ENCODE measurements at places on chromosomes 13 and 19.
A peak's percentile ranks its signal among the peaks of the same experiment; 100 is the strongest.

DNA sequence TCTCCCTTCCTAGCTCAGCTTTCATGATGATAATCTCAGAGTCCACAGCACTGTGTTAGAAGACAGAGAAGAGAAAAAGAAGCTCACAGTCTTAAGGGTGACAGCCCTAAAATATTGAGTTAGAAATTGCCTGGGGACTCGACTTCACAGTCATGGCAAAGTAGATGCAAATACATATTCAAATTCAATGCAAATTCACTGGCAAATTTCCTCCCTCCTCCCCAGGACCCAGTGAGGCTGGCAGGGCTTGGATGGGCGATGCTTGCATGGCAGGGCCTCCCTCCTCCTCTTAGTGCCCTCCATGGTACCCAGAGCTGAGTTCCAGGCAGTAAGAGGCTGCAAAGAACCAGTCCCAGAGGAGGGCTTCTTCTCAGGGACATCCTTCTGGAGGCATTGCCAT, 115.6 kb upstream of the UQCRFS1 start:
- H3K27me3 ChIP-seq = no peaks in the 10 kb centered on the region
- H3K4me3 ChIP-seq = no peak overlapping the region
- no peaks in the 10 kb centered on the region for H3K4me1 ChIP-seq
- no peak for DNase-seq
- H3K36me3 ChIP-seq = no peaks in the 10 kb centered on the region

- no peak overlapping the region for H3K27ac ChIP-seq
- DNase-seq = no peak
- H3K4me3 ChIP-seq = no peak overlapping the region
- H3K4me1 ChIP-seq = no peaks in the 10 kb centered on the region
These were observed 1528.0 kb downstream of the SLITRK5 start for GRCh38 chr13:89199138-89199537.

DNA sequence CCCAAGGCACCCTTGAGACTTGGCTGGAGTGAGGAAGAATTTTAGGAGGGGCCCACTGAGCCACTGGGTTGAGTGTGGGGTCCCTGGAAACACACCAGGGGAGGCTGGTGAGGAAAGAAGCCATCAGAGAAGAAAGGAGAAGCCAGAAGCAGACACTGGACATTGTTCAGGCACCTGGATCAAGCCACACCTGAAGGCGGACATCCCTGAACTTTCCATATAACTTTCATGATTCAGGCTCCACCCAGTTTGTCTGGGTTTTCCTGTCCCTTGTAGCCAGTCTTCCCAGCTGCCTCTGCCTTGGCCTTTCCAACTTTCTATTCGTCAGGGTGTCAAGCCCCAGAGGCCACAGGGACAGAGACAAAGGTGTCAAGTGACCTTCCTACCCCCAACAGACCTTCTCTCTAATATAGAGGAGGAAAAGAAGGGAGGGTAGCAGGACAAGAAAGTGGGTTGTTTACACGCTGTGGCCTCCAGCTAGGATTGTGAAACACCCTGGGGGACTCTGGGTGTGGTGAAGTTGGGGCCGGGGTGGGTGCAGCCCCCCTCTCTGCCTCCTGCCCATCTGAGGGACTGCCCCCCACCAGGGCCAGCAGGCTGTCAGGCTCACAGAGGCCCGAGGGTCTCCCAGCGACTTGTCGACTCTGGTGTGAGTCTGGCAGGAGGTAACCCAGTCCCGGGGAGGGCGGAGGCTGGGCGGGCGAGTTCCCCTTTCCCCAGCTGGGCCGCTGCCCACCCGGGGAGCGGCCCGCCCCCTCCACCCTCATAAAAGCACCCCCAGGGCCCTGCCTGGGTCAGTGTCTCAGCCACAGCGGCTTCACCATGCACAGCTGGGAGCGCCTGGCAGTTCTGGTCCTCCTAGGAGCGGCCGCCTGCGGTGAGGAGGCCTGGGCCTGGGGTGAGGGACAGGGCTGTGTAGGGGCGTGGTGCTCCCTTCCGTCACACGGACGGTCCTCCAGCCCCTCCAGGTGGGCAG, at the start of gene CFD:
Gene CFD, plus strand, starts transcription at position 797 of the 976 bp plus-strand sequence. Its CDS starts 26 bp downstream, at position 823.
- H3K4me3 ChIP-seq = peak within 1 kb of the TSS; percentile 40
- DNase-seq = no peak
- no peaks in the 10 kb centered on the region for H3K36me3 ChIP-seq
- H3K27me3 ChIP-seq = peaks cover 8% of the 10 kb centered on the region
- H3K27ac ChIP-seq = no peak within 1 kb of the TSS

DNA sequence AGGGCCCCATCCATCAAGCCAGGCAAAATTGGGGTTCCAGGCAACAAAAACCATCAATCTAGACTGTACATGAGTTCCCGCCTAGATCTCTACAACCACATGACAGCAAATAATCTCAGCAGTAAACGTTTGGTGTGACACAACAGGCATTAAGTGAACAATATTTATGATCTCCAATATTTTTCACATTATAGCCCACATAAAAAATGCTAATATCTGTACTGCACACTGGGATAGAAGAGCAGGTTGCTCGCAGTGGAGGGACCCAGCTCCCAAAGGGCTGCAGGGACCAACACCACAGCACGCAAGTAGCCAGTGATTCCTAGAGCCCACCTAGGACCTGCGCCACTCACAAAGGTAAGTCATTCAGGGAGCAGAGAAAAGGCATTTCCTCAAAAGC, 25.9 kb downstream of the LATS2 start:
- no peak overlapping the region for H3K27ac ChIP-seq
- H3K4me1 ChIP-seq = peaks cover 4% of the 10 kb centered on the region
- H3K27me3 ChIP-seq = no peaks in the 10 kb centered on the region
- DNase-seq = no peak
- H3K4me3 ChIP-seq = no peak overlapping the region

DNA sequence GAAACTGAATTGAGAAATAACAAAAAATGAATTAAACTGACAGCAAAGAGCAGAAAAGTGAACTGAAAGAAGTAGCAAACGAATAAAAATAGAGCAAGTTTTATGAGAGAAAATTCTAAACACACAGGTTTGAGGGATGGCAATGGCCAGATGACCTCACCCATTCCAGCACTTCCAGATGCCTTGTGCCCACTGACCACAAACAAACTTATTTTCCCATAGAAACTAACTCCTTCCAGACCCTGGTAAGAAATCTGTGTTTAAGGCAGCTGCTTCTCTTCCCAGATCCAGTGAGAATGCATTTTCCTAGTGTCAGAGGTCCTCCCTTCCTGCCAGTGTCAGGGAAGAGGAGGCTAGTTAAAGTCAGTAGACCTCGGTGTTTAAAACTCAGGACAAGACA, 51.7 kb downstream of the RXFP2 start:
- no peak overlapping the region for H3K27ac ChIP-seq
- H3K36me3 ChIP-seq = no peaks in the 10 kb centered on the region
- no peaks in the 10 kb centered on the region for H3K27me3 ChIP-seq
- DNase-seq = no peak

DNA sequence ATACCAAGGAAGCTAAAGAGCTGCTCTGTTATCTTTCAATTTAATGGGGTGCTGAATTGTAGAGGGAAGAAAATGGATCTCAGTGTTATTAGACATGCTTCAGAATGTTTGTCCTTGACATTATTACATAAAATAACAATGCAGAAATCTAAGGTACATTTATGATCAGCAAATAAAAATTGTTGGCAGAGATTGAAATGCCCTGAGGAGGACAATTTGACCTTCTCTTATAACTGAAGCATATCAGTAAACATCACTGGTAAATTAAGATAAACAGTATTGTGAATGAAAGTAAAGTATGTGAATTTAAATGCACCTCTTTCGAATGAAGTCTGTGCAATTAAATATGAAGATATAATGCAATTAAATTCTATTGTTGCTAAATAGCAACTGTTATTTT, 1362.1 kb upstream of the ATXN8OS start:
- no peaks in the 10 kb centered on the region for H3K27me3 ChIP-seq
- no peak overlapping the region for H3K4me3 ChIP-seq
- H3K36me3 ChIP-seq = no peaks in the 10 kb centered on the region
- H3K4me1 ChIP-seq = no peaks in the 10 kb centered on the region
- no peak for DNase-seq

DNA sequence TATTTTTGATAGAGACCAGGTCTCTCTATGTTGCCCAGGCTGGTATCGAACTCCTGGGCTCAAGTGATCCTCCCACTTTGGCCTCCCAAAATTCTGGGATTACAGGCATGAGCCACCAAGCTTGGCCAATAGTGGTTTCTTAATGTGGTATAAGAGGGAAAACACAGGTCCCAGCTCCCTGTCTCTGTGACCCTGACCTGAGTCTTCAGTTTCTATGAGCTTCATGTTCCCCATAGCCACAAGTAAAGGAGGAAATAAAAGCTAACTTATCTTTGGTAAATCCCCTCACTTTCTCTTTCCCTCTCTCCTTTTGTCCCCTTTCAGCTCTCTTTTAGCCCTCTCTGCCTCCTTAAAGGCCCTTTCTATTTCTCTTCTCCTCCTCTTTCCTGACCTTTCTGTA, 50.3 kb downstream of the ABCC4 start:
- H3K36me3 ChIP-seq = peaks cover 3% of the 10 kb centered on the region
- H3K27me3 ChIP-seq = no peaks in the 10 kb centered on the region
- no peak overlapping the region for H3K4me3 ChIP-seq
- H3K4me1 ChIP-seq = no peaks in the 10 kb centered on the region
- H3K27ac ChIP-seq = no peak overlapping the region

DNA sequence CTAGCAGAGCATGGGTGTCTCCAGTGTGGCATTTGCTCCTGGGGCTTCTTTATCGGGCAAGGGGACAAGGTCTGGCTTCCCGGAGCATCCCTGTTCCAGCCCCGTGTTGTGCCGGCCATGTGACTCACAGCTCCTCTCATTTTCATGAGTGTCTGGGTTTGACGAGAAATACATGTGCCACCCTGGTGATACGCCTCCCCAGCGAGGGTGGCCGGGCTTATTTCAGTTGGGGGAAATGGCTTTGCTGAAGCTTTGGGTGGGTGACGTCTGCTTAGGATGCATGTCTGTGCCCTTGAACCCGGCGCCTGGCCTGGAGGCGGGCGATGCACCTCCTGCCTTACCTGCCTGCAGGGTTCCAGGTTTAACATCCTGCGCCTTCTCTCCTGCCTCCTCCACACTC, 61.9 kb upstream of the LDLR start:
- no peak for DNase-seq
- H3K27ac ChIP-seq = no peak overlapping the region

DNA sequence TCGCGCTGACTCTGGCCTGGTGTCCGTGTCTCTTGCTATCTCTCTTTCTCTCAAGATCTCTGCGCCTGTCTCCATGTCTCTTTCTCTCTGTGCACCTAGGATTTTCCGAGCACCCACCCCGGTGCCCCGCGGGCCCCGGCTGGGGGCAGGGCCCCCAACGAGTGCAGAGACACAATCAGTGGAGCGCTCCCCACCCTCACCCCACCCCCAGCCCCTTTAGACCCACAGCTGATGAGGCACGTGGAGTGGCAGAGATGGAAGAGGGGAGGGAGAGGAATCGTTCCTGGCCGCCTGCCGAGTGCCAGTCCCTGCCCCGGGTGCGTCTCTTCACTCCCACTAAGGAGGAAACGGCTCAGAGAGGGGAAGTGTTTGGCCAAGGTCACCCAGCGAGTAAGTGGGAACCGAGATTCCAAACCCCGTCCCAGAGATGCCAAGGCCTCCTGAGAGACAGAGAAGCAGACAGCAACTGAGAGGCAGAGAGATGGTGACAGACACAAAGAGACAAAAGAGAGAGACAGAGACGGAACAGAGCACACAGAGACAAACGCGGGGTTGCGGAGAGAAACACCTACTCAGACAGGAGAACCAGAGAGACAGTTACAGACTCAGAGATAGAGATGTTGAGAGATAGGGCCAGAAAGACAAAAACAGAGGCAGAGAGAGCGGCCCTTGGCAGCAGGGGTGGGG, 626 bp upstream of the BCL3 start:
- peaks cover 5% of the 10 kb centered on the region for H3K36me3 ChIP-seq
- no peak for DNase-seq
- peak overlapping the region; percentile 98 for H3K27ac ChIP-seq
- peak overlapping the region; percentile 76 for H3K4me3 ChIP-seq

DNA sequence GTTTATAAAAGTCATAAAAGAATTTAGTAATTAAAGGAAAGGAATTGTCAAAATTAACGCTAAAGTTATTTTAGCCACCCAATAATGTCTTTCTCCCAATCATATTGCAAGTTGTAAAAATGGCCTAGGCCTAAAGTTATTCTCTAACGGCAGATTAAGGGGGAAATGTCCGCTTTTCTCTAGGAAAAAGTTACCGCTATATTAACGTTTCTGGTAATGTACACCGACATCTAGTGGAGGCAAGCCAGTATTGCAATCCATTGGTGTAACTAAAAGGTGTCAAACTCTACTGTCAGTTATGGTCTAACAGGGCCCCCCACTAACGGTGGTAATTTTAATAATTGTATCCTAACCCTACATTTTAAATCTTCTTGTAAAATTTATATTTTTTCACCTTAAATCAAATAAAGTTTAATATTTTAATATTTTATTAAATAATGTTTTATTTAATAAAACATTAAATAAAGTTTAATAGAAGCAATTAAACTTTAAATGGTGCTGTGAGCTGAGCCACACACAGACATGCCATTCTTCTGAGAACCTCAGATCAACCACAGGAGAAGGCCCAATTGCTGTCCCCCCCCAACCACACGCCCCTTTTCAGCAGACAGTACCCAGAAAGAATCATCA, 35.9 kb upstream of the ZSCAN5A start:
- H3K4me3 ChIP-seq = no peak overlapping the region
- H3K27ac ChIP-seq = no peak overlapping the region
- no peaks in the 10 kb centered on the region for H3K4me1 ChIP-seq
- H3K27me3 ChIP-seq = no peaks in the 10 kb centered on the region
- DNase-seq = no peak

DNA sequence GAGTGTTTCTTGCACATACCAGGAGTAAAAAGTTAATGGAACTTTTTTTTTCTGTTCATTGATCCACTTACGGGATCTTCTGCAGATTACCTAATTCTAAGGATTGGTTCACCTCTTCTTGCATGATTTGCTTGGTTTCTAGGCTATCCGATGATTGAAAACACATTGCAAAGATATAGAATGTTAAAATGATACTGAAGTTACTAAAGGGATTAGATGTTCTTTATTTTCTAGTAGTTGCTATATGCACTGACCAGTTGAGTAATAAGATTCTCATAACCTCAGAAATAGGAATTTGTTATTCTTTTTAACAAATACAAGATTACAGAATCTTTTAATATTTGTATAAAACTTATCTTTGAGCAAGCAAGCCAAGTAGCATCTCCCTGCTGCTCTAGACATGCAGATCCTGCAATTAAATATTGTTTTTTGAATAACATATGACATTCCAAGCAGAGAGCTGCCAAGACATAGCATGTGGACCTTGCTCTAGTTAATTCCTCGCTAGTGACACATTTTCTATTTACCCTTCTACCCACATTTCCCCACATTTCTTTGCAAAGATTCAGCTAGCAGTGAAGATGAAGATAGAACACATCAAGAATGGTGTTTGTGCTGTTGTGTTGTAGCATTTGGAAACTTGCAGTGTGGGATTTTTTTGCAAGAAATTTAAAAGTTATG, 51.7 kb upstream of the RNF113B start:
- no peak overlapping the region for H3K4me3 ChIP-seq
- H3K27ac ChIP-seq = no peak overlapping the region
- DNase-seq = no peak
- no peaks in the 10 kb centered on the region for H3K36me3 ChIP-seq
- H3K4me1 ChIP-seq = no peaks in the 10 kb centered on the region
